ENCODE measurements at places on chromosomes 5 and 9. TPM values are rescaled to one million over a fixed set of nuclear protein-coding genes. Genes with fewer than 3 reads are reported as not detected.

The SLC6A3 gene
- total RNA-seq, result not detected

The MYOZ3 gene
- 0.48 TPM for total RNA-seq

The HRCT1 gene
- 82.1 TPM for total RNA-seq

The HSPA5 gene
- 194 TPM for total RNA-seq

The NUP214 gene
- 57.9 TPM for total RNA-seq

The ARL14EPL gene
- not detected for total RNA-seq

GRCh38 chr5:163489745-163490075, 15.7 kb upstream of the MAT2B start:
- DNase-seq, result no peak

DNA sequence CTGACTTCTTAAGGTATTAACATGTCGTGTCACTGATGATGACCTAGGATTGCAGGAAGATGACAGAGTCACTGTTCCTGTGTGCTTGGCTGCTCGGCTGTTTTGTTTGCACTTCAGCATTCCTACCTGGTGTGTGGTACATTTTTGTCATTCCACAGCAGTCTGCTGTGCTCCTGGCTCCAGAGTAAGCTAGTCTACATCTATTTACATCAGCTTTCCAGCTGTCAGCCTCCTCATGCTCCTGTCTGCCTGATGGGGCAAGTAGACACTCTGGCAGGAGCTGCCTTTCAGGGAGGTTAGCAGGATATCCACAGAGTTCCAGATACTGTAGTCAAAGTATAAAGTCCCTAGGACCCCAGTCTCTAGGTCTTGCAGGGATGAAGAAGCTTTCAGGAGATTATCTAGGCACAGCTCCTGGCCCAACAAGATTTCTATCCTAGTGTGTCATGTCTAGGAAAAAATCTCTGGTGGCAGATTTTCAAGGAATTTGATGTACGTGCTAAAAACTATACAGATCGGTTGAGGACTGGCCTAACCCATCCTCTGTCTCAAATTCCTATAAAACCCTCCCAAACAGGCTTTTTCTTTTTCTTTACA, 28.4 kb downstream of the RUSC2 start:
- DNase-seq, result no peak

DNA sequence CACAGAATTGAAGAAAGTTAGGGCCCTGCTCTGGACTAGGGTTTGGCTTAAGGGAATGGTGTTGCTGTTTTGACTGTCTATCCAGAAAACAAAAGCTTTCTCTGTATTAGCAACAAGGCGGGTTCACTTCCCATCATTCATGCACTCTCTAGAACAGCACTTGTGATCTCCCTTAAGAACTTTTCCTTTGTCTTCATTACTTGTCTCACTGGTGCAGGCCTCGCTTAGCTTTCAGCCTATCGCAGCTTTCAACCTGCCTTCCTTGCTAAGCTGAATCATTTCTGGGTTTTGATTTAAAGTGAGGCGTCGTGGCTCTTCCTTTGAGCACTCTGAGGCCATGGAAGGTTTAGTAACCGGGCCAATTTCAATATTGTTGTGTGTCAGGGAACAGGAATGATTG, 35.2 kb upstream of the LPCAT1 start:
- no peak for DNase-seq

- no peak for DNase-seq
These were observed 66.5 kb downstream of the SEMA6A start for GRCh38 chr5:116507941-116508655.

- DNase-seq, result no peak
These were observed 2.3 kb upstream of the SMIM33 start for GRCh38 chr5:139468421-139468931.

- no peak for DNase-seq
These were observed 701.7 kb downstream of the SEMA5A start for GRCh38 chr5:8844206-8844605.

GRCh38 chr5:172777881-172778814, 7.2 kb upstream of the DUSP1 start:
- peak; percentile 54 for DNase-seq

DNA sequence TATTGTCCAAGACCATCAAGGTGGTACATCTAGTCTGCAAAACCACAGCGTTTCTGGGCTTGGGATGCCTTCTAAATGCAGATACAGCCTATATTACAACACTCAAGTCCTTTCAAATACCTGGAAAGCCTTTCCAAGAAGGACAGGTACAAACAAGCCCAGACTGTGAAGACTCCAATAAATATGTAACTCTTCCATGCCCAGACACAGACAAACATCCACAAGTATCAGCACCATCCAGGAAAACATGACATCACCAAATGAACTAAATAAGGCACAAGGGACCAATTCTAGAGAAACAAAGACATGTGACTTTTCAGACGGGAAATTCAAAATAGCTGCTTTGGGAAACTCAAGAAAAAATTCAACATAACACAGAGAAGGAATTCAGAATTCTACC, 152.7 kb upstream of the POC5 start:
- DNase-seq, result no peak

- DNase-seq, result no peak
These were observed 147.0 kb upstream of the ZNF366 start for GRCh38 chr5:72654231-72654630.

GRCh38 chr5:2181149-2181548, 298.4 kb upstream of the IRX4 start:
- no peak for DNase-seq

DNA sequence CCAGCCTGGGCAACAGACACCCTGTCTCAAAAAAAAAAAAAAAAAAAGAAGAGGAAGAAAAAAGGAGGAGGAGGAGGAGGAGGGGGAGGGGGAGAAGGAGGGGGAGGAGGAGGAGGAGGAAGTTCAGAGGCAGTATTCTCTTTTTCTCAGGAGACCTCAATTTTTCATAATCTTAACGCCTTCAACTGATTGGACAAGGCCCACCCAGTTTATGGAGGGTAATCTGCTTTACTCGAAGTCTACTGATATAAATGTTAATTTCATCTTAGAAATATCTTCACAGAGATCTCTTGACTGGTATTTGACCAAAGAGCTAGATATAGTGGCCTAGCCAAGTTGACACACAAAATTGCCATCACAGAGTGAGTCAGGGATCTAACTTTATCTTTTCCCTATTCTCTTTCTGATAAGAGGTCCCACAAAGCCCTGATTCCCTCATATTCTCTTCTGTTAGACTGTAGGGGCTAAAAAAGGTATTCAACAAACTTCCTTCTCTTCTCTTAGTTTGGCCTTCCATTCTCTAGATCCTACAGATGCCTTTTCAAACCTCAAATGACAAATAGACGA, 115.5 kb upstream of the ABCA1 start:
- DNase-seq, result no peak

DNA sequence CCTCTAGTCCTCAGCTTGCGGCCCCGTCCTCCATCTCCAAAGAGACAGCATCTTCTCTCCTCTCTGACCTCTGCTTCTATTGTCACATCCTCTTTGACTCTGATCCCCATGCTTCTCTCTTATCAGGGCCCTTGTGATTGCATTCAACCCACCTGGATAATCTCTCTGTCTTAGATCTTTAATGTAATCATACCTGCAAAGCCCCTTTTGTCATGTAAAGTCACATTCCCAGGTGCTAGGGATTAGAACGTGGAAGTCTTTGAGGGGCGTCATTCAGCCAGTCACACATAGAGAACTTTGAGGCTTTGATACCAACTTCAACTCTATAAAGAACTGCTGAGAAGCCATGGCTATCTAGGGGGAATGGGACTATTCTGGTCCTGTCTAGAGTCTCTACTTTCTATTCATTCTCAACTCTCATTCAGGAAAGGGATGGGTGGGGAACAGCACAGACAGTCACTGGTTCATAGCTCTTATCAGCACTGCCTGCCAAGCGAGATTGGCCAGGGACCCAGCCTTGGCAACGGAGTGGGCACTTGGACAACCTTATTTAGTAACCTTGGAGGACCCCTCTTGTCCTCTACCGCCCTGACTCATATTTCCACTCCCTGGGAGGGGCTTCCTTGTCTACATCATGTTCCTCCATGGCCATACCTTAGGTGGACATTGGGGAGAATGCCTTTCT, 29.0 kb downstream of the TAS2R1 start:
- DNase-seq, result no peak

DNA sequence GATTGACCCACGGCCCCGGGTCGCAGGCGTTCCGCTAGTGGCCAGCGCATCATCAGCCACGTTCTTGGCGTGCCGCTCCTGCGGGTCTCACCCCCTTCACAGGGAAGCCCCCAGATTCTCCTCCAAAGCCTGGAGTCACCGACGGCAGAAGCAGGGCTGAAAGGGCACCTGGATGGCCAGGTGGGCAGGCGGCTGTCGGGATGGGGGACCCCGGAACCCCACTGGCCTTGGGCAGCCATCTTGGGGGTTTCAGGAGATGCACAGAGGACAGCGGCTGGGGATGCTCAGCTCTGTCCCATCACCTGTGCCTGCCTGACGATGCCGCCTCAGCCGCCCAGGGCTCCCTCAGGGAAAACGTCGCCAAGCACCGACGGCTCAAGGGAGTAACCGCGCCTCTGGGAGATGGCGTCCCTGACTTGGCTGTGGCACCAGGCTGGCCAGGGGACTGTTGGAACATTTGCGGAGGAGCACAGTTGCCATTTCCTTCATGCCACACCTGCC, 14.1 kb upstream of the SLC9A3 start:
- peak; percentile 14 for DNase-seq

Measured in mucosa of descending colon (tissue), 3 donors.